Left lung (tissue), 14 donors: ENCODE measurements at places on chromosomes 2 and 18. TPM values are rescaled to one million over a fixed set of nuclear protein-coding genes. Genes with fewer than 3 reads are reported as not detected.

AMER3 gene
- polyA plus RNA-seq = 0.13 TPM

DNA sequence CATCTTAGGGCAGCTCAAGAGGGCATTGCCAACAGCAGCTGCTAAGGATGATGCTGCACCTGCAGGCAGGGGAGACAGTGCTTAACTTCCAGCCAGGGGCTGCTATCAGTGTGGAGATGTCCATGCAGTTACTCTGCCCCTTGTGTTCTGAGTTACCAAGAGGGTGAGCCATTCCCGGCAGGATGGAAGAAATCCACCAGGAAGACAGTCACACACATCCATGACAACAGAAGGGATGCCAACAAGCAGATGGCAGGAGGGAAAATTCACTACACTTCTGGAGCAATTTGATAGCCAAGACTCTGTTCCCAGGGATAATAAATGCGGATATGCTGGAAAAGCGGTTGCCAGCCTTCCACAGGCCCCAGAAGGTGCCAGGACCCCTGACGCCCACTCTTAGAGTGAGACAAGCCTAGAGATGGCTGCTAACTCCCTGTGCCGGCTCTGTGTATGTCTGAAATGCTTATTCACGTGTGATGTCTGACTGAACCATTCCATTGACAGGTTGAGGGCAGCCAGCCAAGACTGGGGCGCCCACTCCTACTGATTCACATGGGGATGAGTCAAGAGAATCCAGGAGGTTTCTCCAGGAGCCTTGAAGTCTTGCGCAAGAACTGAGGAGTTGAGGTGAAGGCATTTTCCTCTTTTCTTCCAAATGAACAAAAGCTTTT is 24.5 kb downstream of the LOXHD1 start:
- no peak for DNase-seq

DNA sequence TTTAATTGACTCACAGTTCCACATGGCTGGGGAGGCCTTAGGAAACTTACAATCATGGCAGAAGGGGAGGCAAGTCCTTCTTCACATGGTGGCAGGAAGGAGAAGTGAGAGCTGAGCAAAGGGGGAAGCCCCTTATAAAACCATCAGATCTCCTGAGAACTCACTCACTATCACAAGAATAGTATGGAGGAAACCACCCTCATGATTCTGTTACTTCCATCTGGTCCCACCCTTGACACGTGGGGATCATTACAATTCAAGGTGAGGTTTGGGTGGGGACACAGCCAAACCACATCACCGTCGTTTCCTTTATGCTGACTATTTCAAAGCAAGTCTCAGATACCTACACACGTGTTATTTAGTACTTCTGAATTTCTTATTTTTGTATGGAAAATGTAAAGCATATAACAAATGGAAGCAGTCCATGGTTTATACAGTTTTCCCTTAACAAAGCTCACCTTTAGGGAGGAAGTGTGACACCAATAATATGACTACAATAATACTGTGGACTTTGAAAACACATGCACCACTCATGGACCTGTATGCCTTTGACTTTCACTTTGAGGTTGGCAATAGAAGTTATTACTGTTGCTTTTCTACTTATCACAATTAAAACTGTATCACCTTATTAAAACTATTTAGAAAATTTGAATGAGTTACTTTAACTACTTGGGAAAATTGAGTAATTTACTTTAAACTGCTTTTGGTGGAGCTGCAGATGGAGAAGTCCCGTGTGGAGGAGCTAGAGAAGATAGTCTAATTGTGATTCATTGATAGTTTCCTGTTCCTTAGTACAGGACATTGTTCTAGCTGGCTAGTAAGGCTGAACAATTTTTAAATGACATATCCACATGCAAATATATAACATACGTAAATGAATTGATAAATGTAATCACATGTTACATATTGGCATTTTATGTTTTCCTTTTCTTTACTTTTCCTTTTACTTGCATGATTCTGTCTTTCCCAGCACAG is 37.3 kb downstream of the MTCL1 start:
- no peak for DNase-seq

- no peak for DNase-seq
Measured at GRCh38 chr2:58441643-58442042, 200.5 kb upstream of the FANCL start.

DNA sequence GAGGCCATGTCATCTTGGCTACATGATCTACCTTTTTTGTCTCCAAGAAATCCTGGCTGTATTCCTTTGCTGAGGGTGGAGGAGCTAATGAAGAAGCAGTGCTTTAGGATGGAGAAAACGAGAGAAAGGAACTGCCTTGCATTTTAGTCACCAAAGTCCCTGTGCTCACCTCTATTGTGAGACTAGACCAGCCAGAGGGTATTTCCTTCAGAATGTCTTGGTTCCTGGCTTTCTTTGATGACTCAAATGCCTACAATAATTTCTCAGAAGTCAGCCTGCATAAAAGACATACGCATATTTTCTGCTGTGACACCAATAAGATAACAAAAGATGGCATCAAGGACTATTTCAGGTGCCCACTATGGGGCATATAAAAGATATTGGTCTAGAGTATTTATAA is 10.8 kb downstream of the SF3B6 start:
- no peak for DNase-seq

GRCh38 chr2:164542581-164543021 is 78.7 kb downstream of the GRB14 start:
- no peak for DNase-seq

TOGARAM2 gene
- polyA plus RNA-seq = 4.6 TPM

GRCh38 chr2:163736433-163737189 is 803 bp upstream of the FIGN start:
- no peak for DNase-seq

DNA sequence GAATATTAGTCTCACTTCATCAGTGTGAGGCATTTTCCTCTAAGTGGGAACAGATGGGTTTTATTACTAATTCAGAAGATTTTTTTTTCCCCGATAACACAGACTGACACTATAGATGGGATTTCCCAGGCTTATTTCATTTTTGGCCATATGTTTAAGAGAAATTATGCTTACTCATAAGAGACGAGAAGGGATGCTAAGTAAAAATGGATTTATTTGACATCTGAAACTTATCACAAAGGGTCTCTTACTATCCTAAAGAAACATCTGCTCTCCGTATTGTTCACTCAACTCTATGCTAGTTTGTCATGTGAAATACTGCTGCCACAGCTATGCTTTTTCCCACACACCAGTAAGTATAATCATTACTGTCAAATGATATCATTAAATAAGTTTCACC is 1476.3 kb downstream of the LRP1B start:
- DNase-seq = peak; percentile 63

DNA sequence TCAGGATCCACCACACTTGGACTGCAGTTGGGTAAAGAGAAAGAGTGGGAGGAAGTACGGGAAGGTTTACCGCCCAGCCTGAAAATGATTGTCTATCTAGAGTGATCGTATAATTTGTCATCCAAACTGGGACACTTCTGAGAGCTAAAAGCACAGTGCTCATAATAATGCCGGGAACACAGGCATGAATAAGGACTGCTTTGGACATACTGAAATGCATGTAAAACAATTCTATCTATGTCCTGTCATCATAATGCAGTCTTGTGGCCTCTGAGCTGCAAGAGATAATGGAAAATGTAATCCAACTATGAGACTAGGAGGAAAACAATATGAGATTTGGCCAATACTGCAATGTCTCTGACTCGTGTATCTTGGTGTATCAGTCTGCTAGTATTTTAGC is 435.5 kb downstream of the SOX11 start:
- DNase-seq = no peak

GRCh38 chr18:24014986-24015638 is 558 bp downstream of the TTC39C start:
- DNase-seq = peak; percentile 49

DNA sequence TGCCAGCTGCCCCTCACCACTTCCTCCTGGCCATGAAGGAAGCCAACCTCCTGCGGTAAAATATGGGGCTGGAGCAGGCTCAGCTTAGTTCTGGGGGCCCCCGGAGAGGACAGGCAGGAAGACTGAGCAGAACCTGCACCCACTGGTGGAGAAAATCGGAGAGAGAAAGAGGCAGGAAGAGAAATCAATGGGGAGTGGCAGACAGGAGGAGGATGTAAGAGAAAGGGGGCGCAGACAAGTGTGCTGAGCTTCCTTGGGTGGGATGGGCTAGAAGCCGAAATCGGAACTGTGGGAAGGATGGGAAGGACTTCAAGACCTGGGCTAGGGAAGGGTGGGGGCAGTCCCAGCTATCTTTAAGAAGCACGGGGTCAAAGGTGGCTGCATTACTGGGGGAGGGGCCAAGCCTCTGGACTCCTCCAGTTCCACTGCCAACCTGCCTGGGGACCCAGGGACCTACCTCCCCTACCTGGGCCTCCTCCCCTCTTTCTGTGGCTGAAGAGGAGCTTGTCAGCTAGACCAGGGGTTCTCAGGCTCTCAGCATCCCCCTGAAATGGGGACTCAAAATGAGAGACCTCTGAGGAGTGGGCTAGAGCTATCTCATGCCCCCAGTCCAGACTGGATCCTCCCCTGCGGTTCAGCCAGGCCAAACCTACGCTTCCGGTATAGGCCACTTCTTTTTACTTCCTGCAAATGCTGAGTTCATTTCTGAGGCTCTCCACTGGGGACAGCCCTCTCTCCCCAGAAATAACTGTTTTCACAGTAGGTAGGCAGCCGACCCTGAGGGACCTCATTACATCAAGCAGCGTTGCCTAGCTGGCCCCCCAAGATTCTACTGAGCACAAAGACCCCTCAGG is 33.6 kb upstream of the B3GNT7 start:
- no peak for DNase-seq

DNA sequence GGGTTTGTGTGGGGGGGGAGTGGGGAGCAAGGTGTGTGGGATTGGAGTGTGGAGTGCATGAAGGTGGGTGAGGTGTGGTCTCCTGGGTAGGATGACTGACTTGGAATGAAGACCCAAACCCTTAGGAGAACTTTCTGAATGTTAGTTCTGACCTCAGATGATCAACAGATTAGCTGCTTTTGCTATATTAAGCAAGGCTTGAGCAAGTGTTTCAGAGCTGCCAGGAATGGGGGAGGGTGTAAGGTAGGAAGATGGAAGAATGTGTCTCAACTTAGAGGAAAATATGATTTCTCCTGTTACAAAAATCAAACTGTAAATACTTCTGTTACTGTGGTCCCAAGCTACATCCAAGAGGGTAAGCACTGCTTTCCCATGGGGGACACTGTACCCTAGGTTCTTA is 273.6 kb downstream of the TGIF1 start:
- DNase-seq = no peak

DNA sequence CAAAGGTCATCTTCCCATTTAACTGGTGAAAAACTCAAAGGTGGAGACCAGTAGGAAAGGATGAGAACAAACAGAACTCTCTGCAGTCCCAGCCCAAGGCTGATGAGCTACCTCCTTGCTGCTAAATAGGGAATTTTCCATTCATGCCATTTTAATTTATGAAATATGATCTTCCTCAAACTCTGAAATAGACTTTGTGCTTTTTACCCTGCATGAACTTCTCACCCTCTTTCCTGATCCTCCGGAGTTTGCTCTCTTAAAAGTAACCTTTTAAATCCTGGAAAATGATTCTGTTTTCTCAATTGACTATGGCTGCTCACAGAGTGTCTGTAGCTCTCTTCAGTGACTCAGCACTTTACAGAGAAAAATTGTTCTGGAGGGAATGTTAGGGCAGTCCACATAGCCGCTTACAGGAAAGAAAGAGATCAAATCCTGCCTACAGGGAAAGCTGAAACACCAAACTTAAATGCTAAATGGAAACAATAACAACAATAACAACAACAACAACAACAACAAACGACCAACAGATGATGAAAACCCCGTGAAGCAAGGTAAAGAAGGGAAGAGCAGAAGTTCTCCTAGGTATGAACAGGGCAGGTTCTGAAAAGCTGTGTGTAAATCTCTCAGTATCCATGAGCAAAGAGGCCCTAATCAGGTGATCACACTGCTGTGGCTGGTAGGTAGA is 79.8 kb upstream of the SESTD1 start:
- DNase-seq = no peak

PXDN gene
- 201 TPM for polyA plus RNA-seq

DNA sequence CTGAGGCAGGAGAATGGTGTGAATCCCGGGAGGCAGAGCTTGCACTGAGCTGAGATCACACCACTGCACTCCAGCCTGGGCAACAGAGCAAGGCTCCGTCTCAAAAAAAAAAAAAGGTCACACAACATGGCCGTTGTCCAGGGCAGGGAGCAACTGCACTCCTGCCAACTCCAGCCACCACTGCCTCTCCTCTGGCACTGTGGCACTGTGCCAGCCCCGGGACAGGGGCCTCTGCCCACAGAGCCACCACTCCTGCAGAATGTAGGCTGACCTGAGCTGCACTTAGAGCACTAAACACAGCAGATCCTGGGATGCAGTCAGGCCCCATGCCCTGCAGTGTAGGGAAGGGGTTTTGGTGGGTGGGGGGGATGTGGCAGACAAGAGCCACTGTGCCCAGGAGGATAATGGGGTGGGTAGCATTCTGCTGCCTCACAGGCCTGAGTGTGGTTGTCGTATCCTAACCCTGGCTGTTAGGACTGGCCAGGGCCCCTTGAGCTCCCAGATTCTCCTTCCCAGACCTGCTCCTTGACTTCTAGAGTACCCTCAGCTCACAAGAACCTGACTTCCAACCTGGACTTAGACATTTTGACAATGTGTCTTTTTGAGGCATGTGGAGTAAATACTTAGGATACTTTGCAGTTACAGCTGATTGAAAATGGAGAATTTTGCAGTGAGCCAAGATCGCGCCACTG is 69.4 kb upstream of the SH3RF3 start:
- DNase-seq = no peak

DNA sequence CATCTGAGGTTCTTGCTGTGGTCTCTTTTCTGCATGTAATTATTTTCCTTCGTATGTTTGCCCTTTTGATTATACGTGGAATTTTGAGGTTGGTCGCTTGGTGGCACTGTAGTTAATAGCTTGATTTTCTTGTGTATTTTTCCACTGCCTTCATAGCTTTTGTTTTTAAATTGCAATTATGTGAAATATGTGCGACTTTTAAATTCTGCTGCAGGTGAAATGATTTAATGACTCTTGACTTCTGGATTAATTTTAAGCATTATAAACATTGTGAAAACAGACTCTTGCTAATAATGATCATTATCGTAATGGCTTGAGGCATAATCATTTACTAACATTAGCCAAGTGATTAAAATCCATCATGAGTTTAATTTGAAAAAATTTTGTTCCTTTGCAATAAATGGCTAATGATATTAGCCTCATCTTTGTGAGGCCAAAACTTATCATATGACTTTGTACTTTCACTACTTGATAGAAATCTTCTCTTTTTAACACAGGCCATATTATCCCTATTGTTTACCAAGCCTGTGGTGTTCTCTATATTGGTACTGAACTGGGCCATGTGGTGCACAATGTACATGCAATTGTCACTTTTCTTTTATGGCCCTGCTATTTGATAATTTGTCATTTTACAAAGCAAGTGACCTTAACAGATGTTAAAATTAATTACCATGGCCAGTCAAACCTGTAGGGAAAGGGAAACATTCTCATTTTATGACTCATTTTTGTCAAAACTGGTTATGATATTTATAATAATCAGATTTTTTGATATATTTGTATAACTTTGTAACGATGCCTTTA is 62.8 kb upstream of the NEUROD1 start:
- peak; percentile 65 for DNase-seq

GRCh38 chr2:186017278-186017677 is 278.7 kb downstream of the FSIP2 start:
- DNase-seq = no peak

GRCh38 chr2:109265369-109265768 is 136.4 kb downstream of the SH3RF3 start:
- no peak for DNase-seq

- no peak for DNase-seq
Measured at GRCh38 chr2:210715560-210716082, 159.2 kb downstream of the CPS1 start.

- no peak for DNase-seq
Measured at GRCh38 chr2:25586726-25587144, 86.6 kb downstream of the DTNB start.
